Lung (tissue), 17 donors: ENCODE measurements at places on chromosomes 6 and 20. TPM values are rescaled to one million over a fixed set of nuclear protein-coding genes. Genes with fewer than 3 reads are reported as not detected.

GRCh38 chr6:99349171-99350141 lies at the start of gene FAXC:
Gene FAXC (minus strand): TSS chr6:99349674. CDS start chr6:99349372, 302 bp downstream.
- peak within 1 kb of the TSS; percentile 62 for H3K4me3 ChIP-seq
- DNase-seq, result peak; percentile 58
- no peak within 1 kb of the TSS for H3K27ac ChIP-seq
- peaks cover 4% of the 10 kb centered on the region for H3K4me1 ChIP-seq
- H3K27me3 ChIP-seq, result peaks cover 3% of the 10 kb centered on the region

GRCh38 chr6:35955071-35955470 lies 34.2 kb upstream of the SRPK1 start:
- no peak overlapping the region for H3K27ac ChIP-seq
- no peak for DNase-seq
- H3K4me3 ChIP-seq, result no peak overlapping the region
- no peaks in the 10 kb centered on the region for H3K27me3 ChIP-seq

GRCh38 chr6:125802943-125803377 lies 12.2 kb downstream of the NCOA7 start:
- DNase-seq, result no peak
- no peaks in the 10 kb centered on the region for H3K4me1 ChIP-seq
- H3K27me3 ChIP-seq, result no peaks in the 10 kb centered on the region
- H3K27ac ChIP-seq, result no peak overlapping the region
- no peaks in the 10 kb centered on the region for H3K36me3 ChIP-seq

DNA sequence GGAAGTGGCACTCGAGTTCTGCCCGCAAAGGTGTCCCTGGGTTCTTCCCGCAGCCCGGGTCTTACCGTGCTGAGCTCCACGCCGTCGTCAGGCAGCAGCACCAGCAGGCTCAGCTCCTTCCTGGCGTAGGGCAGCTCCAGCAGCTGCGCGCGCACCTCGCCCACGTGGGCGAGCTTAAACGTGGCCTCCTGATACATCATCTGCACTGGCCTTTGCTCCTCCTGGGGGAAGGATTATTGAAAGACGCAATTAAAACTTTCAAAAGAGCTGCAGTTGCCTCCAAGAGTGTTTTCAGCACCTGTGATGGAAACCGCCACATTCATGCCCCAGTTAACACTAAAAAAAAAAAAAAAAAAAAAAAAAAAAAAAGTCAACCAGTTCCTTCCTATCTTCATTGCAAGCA lies 11.3 kb downstream of the SERPINB9 start:
- peaks cover 16% of the 10 kb centered on the region for H3K36me3 ChIP-seq
- no peak overlapping the region for H3K27ac ChIP-seq
- H3K4me1 ChIP-seq, result no peaks in the 10 kb centered on the region
- DNase-seq, result no peak
- H3K27me3 ChIP-seq, result no peaks in the 10 kb centered on the region

GRCh38 chr6:155103816-155104366 lies 108.8 kb downstream of the TIAM2 start:
- no peak overlapping the region for H3K4me3 ChIP-seq
- H3K36me3 ChIP-seq, result no peaks in the 10 kb centered on the region
- no peaks in the 10 kb centered on the region for H3K4me1 ChIP-seq
- no peaks in the 10 kb centered on the region for H3K27me3 ChIP-seq
- no peak overlapping the region for H3K27ac ChIP-seq

DNA sequence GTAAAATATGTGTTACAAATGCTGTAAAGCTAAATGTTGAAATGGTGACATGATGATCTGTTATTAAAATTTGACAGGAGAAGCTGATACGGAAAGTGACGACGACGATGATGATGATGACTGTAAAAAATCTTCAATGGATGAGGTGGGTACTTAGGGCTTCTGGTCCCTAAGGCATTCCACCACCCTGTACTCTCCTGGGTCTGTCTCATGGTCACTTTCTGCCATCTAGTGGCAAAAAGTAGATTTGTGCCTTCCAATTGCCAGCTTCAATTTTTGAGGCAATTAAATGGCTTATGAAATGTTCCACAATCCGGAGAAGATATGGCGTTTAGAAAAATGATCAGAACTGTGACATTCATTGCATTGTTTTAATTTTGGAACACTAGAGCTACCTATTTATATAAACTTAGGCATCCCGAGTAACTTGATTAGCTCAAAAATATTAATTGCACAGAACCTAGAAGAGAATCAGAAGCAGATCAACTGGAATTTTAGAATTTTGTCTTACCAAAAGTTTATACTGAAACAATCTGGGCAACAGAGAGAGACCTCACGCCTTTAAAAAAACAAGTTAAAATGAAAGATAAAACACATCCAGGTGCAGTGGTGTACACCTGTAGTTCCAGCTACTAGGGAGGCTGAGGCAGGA lies 346.5 kb upstream of the PLCB4 start:
- peak; percentile 82 for DNase-seq
- no peaks in the 10 kb centered on the region for H3K36me3 ChIP-seq
- no peaks in the 10 kb centered on the region for H3K27me3 ChIP-seq

- H3K27me3 ChIP-seq, result no peaks in the 10 kb centered on the region
- no peak for DNase-seq
- H3K4me3 ChIP-seq, result peak overlapping the region; percentile 80
- peaks cover 4% of the 10 kb centered on the region for H3K36me3 ChIP-seq
- H3K27ac ChIP-seq, result peak overlapping the region; percentile 100
- H3K4me1 ChIP-seq, result peaks cover 31% of the 10 kb centered on the region
Observed at GRCh38 chr20:5113615-5113986, 6.2 kb downstream of the PCNA start.

Gene GSTA3
- total RNA-seq, result 5.8 TPM

Gene SCRT2
- not detected for total RNA-seq
